ENCODE measurements at places on chromosomes 12 and 14.

DNA sequence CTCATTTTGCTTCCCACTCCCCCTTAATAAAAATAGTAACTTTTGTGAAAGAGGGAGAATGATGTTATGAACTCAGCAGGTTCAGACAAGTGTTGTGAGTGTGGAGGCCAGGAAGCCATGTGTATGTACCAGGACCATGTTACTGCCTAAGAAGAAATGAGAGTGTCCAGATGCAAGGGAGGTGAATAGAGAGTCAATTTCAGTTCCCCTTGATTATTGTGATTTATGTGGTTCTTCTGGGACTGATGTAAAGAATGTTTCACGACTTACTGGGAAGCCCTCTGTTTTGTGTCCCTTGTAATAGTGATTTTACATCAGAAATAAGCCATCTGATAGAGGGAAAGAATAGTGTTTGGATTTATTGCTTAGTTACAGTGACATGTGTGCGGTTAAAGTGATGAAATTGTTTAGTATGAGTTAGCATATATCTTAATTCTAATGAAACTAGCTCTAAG, 32.5 kb downstream of the FBXO34 start:
- no peak for DNase-seq

DNA sequence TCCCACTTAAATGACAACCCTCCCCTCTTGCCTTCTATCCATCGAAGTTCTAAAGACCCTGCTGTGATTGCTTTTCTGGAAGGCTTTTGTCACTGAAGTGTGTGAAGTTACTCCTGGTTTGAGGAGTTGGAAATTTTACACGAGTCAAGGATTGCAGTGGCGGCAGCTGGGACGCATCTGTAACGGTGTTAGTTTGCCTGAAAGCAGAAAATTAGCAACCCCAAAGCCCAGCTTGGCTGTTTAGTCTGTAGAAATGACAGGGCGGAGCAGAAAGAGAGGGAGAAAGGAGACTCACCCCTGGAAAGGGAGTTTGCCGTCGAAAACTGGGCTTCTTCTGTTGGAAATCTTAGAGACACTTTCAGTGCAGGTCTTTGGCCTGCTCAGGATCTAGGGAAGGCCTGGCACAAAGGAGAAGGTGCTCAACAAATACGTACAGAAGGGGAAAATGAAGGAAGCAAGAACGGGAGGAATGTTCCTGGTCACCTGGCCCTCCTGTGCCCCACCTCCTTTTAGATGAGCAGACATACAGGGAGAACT, 931 bp upstream of the MYF5 start:
- no peak for DNase-seq

GRCh38 chr14:99581374-99581773, 22.6 kb downstream of the CCDC85C start:
- no peak for DNase-seq

DNA sequence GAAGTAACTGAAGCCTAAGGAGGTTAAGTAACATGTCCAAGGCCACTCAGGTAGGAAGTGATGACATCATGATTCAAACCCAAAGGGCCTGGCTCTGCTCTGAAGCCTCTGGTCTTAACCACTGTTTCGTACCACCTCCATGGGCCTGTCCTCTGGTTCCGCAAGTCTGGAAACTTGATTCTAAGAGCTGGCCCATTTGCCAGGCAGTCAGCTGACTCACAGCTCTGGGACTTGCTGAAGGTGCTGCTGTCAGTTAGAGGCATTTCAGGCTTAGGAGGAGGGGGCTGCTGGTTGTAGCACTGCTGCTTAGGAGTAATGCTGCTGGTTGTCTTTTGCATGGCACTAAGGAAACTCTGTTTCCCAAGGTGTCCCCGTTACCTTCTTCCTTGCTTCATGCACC, 7.9 kb downstream of the NRXN3 start:
- DNase-seq: no peak

DNA sequence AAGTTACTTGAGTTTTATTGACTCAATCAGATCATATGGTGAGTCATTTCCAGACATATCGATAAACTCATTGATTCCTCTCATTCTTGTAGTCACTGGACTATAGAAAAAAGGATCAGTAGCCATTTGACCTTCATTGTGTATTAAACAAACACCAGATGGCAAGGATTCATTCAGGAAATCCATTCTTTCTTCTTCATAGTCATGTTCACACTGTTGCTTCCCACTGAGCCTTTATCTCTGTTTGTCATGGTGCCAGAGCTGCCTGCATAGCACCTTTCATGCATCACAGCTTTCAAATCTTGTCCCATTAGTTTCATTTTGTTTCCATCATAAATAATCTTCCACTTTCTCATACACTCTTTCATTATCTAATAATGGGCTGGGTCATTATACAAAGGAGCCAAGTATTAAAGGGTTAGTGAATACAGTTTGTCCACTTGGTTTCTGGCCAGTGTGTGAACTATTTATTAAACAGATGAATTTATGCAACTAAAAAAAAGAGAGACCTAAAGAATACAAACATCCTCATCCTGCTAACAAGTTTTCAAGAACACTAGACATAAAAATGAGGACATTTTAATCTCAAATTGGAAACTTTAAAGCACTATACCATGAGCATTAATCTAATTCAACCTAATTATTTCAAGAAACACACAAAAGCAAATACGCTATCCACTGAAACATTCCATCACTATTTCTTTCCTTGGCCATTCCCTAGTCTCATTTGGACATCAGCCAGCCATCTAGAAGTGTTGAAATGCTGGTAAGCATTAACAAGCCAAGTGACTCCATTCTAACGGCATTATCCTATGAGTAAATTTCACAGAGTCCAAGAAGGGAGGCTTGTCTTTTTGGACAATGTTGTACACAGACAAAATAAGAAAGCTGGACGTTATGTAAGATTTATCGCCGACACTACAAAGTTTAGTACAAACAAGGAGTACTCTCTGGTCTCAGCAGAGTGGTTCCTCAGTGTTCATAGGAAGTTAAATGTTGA, 476.5 kb downstream of the FOXG1 start:
- DNase-seq: no peak

GRCh38 chr14:60893911-60894310, 87.0 kb downstream of the TRMT5 start:
- DNase-seq: no peak

- DNase-seq: no peak
Observed at GRCh38 chr12:22536346-22536945, 7.9 kb downstream of the C2CD5 start.
